ENCODE measurements at places on chromosomes 7 and 10. TPM values are rescaled to one million over a fixed set of nuclear protein-coding genes. Genes with fewer than 3 reads are reported as not detected.

GRCh38 chr10:124962421-124962820, 20.5 kb downstream of the ZRANB1 start:
- H3K36me3 ChIP-seq, result peaks cover 6% of the 10 kb centered on the region
- no peak overlapping the region for H3K27ac ChIP-seq
- no peaks in the 10 kb centered on the region for H3K27me3 ChIP-seq

DNA sequence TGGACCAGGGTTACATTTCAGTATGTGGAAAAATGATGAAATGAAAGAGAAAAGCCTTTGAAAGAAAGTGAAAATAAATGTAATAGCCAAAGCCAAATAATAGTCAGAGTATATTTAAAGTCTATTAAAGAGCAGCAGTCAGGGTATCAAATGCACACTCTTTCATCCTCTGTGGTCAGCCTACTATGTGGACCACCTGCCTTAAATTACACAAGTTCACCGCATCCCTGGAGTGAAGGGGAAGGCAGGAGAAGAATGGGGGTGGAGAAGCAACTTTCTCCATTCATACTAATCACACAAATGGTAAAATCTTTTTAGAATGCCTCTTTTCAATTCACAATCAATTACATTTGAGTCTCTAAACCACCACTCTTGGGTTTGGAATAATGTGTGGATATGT, 16.0 kb downstream of the TWIST1 start:
- DNase-seq, result no peak
- no peaks in the 10 kb centered on the region for H3K27me3 ChIP-seq
- H3K4me3 ChIP-seq, result no peak overlapping the region
- no peaks in the 10 kb centered on the region for H3K36me3 ChIP-seq
- no peak overlapping the region for H3K27ac ChIP-seq

- H3K4me1 ChIP-seq, result no peaks in the 10 kb centered on the region
- no peaks in the 10 kb centered on the region for H3K36me3 ChIP-seq
- no peak overlapping the region for H3K4me3 ChIP-seq
- H3K27ac ChIP-seq, result no peak overlapping the region
- H3K27me3 ChIP-seq, result no peaks in the 10 kb centered on the region
These were observed 63.5 kb upstream of the PRSS58 start for GRCh38 chr7:142321391-142321790.

The CALHM1 gene
- not detected for total RNA-seq

The OR2A42 gene
- total RNA-seq, result 0.49 TPM

Data from thoracic aorta (tissue), 2 donors.